ENCODE measurements at places on chromosomes 1 and 21.

- no peak for DNase-seq
These were observed 163.2 kb upstream of the COL6A1 start for GRCh38 chr21:45818276-45818903.

DNA sequence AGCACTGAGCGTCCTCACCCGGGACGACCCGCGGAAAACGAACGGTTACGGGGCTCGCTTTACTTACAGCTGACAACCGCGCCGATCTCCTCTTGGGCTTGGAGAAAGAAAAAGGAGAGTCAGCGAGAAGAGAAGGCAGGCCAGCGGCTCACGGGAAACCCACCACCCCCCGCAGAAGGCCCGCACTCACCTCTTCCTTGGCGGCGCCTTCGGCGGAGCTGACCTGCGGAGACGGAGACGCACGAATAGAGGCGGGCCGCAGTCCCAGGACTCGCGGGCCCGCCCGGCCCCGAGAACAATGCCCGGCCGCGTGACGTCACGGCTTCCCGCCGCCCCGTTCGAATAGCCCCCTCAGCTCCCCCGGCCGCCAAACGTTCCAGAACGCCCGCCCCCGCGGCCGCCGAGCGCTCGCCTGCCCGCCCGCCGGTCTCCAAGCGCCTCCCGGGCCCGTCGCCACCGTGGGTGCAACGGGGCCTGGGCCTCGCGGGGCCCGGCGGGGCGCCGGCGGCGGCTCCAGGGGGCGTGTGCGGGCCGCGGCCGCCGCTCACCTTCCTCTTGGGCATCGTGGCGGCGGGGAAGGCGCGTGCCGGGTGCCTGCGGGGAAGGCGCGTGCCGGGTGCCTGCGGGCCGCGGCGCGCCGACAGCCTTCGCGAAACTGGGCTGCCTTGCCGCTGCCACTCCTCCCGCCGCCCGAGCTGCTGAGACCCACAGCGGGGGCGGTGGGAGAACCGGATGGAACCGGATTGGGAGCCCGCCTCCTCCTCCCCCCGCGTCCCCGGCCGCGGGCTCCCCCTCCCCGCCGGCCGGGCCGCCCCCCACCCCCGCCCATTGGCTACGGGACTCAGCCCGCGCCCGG is at the start of gene HMGN1:
Gene HMGN1, minus strand, starts transcription at position 734 of the 856 bp plus-strand sequence. Its CDS starts 171 bp downstream, at position 563.
- DNase-seq = peak; percentile 67

DNA sequence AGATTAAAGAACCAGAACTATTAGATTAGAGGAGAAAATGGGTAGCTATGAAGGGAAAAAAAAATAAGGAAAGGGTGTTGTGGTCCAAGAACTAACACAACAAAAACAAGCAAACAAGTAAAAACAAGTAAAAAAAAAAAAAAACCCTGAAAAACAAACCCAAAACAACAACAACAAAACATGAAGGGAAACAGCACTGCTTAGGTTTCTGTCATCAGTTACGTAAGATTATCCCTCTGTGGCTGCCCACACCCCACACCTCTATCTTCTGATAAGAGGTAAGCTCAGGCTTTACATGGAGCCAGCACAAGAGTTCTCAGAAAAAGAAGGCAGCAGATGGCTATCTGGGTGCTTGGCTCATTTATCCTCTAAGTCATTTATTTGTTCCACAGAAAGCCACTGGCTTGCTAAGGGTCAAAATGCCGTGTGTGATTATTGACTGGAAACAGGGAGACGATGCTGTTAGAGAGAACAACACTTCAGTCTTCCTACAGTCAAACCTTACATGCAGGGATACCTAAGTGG is 57.5 kb downstream of the KIAA0319L start:
- no peak for DNase-seq

DNA sequence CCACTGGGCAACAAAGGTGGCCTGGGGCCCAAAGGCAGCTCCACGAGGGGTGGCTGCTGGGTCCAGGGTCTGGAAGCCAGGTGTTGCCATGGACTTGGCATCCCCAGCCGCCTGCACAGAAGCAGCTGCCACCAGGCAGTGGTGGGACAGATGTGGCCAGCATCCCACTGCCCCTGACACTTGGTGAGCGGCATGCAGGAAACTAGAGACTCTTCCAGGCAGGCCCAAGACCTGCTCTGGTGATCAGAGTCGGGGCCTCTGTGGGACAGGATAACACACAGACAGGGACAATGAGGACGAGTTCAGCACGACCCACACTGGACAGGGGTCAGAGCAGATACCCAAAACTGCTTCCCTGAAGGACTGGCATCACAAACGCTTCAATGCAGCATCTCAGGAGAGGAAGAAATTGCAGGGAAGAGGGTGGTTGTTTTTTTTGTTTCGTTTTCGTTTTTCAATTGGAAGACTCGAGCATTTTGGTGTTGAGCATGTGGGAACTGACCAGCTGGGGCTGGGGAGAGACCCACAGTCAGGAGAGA is 34.1 kb upstream of the RNF187 start:
- DNase-seq = no peak
